A673 (cell line): ENCODE measurements at places on chromosomes 7 and 10.

DNA sequence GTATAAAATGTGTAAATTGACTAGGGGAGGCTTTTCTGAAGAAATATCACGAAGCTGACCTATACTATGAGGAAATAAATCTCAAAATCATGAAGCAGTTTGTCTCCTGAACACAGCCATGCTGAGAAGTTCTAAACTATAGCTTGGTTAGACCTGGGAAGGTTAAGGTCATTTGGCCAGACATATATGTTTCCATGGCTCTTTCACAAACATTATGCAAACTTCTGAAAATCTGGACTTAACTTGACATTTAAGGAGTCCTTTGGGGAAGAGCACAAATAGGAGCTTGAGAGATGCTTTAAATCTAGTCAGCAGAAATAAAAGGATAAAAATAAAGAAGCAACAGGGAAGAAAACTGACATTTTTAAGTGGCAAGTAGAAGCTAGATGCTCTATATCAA, 115.9 kb upstream of the MEOX2 start:
- H3K27ac ChIP-seq, result no peak overlapping the region
- no peak for DNase-seq
- no peak overlapping the region for H3K4me3 ChIP-seq
- H3K36me3 ChIP-seq, result no peaks in the 10 kb centered on the region
- H3K4me1 ChIP-seq, result peaks cover 6% of the 10 kb centered on the region

- no peak overlapping the region for H3K4me3 ChIP-seq
- peaks cover 45% of the 10 kb centered on the region for H3K27me3 ChIP-seq
- H3K36me3 ChIP-seq, result no peaks in the 10 kb centered on the region
Observed at GRCh38 chr10:133215586-133215985, 14.4 kb upstream of the UTF1 start.

- H3K4me1 ChIP-seq, result no peaks in the 10 kb centered on the region
- no peaks in the 10 kb centered on the region for H3K27me3 ChIP-seq
Observed at GRCh38 chr7:135434047-135434446, 75.9 kb downstream of the CNOT4 start.

- no peaks in the 10 kb centered on the region for H3K27me3 ChIP-seq
- no peak for DNase-seq
- H3K4me1 ChIP-seq, result no peaks in the 10 kb centered on the region
- H3K27ac ChIP-seq, result no peak overlapping the region
- H3K36me3 ChIP-seq, result no peaks in the 10 kb centered on the region
- H3K4me3 ChIP-seq, result no peak overlapping the region
Observed at GRCh38 chr10:16933783-16934182, 116.6 kb upstream of the RSU1 start.

- H3K27me3 ChIP-seq, result no peaks in the 10 kb centered on the region
- H3K27ac ChIP-seq, result peak within 1 kb of the TSS; percentile 45
- peaks cover 22% of the 10 kb centered on the region for H3K4me1 ChIP-seq
- peak within 1 kb of the TSS; percentile 72 for H3K4me3 ChIP-seq
Observed at GRCh38 chr7:1458683-1459511, at the start of gene MICALL2. MICALL2 (minus strand) TSS chr7:1459470; CDS start chr7:1459326, 144 bp downstream.

GRCh38 chr7:6443372-6443941, 4.3 kb downstream of the DAGLB start:
- H3K27ac ChIP-seq, result no peak overlapping the region
- peaks cover 36% of the 10 kb centered on the region for H3K36me3 ChIP-seq
- H3K27me3 ChIP-seq, result no peaks in the 10 kb centered on the region
- no peak overlapping the region for H3K4me3 ChIP-seq
- no peaks in the 10 kb centered on the region for H3K4me1 ChIP-seq
- DNase-seq, result no peak

DNA sequence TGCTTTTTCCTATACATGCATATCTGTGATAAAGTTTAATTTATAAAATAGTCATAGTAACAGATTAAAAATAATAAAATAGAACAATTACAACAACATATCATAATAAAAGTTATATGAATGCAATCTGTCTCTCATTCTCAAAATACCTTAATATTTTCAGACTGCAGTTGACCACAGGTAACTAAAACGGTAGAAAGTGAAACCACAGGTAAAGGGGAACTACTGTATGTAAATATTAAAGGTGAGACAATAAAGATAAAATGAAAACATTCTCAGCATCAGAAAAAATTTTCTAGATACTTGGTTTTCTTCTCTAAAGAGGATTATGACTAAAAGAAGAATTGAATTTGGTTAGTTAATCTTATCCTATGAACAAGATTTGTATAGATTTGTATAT, 6.0 kb downstream of the FKBP14 start:
- peaks cover 9% of the 10 kb centered on the region for H3K36me3 ChIP-seq
- no peak for DNase-seq
- no peaks in the 10 kb centered on the region for H3K27me3 ChIP-seq
- H3K4me3 ChIP-seq, result no peak overlapping the region
- H3K27ac ChIP-seq, result no peak overlapping the region

GRCh38 chr7:156764016-156764669, 123.6 kb downstream of the RNF32 start:
- H3K27me3 ChIP-seq, result no peaks in the 10 kb centered on the region
- no peaks in the 10 kb centered on the region for H3K4me1 ChIP-seq
- DNase-seq, result peak; percentile 75
- H3K27ac ChIP-seq, result no peak overlapping the region
- H3K36me3 ChIP-seq, result no peaks in the 10 kb centered on the region

GRCh38 chr7:114922026-114922651, at the start of gene MDFIC:
MDFIC (plus strand) TSS chr7:114922094; CDS start chr7:114923034, 940 bp downstream.
- peak within 1 kb of the TSS; percentile 78 for H3K4me3 ChIP-seq
- peaks cover 23% of the 10 kb centered on the region for H3K4me1 ChIP-seq
- peak; percentile 65 for DNase-seq
- no peaks in the 10 kb centered on the region for H3K27me3 ChIP-seq

GRCh38 chr10:33276282-33276923, 58.1 kb downstream of the NRP1 start:
- no peak overlapping the region for H3K27ac ChIP-seq
- H3K36me3 ChIP-seq, result no peaks in the 10 kb centered on the region
- no peak for DNase-seq
- H3K4me1 ChIP-seq, result peaks cover 34% of the 10 kb centered on the region

DNA sequence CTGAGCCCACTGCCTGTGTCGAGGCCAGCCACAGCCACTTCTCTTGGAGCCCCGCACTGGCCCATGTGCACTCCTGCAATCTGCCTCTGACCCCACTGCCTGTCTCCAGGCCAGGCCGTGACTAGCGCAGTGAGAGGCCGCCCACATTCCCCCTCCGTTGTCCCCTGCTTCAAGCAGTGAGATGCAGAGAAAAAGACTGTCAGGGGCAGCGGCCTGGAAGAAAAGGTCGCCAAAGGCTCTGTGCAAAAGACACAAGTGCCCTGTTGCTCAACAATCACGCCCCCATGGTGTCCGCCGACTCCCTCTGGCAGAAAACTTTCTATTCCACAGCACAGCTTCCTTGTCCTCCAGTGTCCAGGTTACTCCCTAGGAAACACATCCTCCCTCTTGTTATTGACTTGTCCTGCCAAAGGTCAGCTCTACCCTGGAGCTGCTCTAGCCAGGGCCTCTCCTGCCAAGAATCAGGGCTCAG, 9.9 kb downstream of the FAM131B start:
- H3K4me1 ChIP-seq, result no peaks in the 10 kb centered on the region
- no peak for DNase-seq
- H3K36me3 ChIP-seq, result no peaks in the 10 kb centered on the region
- H3K27me3 ChIP-seq, result peaks cover 10% of the 10 kb centered on the region

- no peaks in the 10 kb centered on the region for H3K27me3 ChIP-seq
- H3K36me3 ChIP-seq, result no peaks in the 10 kb centered on the region
- no peak overlapping the region for H3K4me3 ChIP-seq
- H3K27ac ChIP-seq, result no peak overlapping the region
- DNase-seq, result no peak
Observed at GRCh38 chr10:127492607-127493250, 56.4 kb upstream of the NPS start.

GRCh38 chr7:76383089-76383944, 24.5 kb upstream of the YWHAG start:
- H3K4me3 ChIP-seq, result no peak overlapping the region
- no peak overlapping the region for H3K27ac ChIP-seq
- H3K27me3 ChIP-seq, result no peaks in the 10 kb centered on the region
- peaks cover 17% of the 10 kb centered on the region for H3K4me1 ChIP-seq
- peak; percentile 57 for DNase-seq
- no peaks in the 10 kb centered on the region for H3K36me3 ChIP-seq

DNA sequence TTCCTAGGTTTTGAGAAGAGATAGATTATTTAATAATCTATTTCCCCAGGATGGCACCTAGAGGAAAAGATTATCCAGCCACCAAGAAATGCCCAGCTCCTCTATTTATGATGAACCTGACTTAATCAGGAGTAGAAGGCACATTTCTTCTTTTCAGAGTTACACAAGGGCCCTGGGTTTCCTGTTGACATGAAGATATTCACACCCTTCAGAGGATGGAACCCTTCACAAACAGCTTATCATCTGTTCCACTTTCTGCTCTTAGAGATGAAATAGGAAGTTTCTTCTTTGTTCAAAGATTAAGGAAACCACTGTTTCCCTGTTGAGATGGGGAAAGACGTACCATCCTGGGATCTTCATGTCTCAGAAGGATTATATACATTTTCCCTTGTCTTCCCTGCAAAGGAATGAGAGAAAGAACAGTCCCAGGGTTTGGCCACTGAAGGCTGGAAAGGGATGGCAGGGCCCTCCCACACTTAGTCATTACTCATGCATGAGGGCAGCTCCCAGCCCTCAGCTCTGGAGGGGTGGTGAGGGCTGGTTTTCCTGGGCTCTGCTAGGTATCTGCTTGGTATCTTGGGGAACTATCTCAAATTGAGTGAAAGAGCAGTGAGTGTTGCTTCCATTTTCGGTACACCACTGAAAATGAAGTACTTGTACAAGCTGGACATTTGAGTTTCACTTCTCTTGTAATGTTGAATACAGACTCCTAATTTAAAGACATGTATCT, 64.0 kb downstream of the MTPAP start:
- H3K36me3 ChIP-seq, result no peaks in the 10 kb centered on the region
- no peaks in the 10 kb centered on the region for H3K27me3 ChIP-seq
- no peak overlapping the region for H3K4me3 ChIP-seq
- H3K4me1 ChIP-seq, result peaks cover 4% of the 10 kb centered on the region

GRCh38 chr7:672891-673290, 53.6 kb upstream of the DNAAF5 start:
- H3K36me3 ChIP-seq, result no peaks in the 10 kb centered on the region
- no peak overlapping the region for H3K4me3 ChIP-seq
- H3K27ac ChIP-seq, result no peak overlapping the region

DNA sequence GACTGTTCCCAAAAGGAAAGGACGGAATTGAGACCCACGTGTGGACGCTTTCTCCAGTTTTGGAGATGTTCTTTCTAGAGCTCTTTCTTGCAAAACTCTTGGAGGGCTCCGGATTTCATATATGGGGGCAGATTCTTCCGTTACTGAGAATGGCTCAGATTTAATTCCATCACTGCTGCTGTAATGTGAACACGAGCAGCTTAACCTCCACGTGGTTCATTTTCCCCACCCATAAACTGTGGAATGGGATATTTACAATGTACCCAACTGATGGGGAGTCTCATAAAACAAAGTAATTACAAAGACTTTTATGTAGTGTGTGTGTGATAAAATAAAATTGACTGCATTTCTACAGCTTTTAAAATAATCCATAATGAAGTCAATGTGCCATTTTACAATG, 15.1 kb upstream of the MSRB2 start:
- no peak for DNase-seq
- no peaks in the 10 kb centered on the region for H3K36me3 ChIP-seq
- peaks cover 8% of the 10 kb centered on the region for H3K4me1 ChIP-seq
- H3K27ac ChIP-seq, result no peak overlapping the region
- H3K27me3 ChIP-seq, result peaks cover 4% of the 10 kb centered on the region

GRCh38 chr10:20712774-20713173, 184.3 kb downstream of the NEBL start:
- DNase-seq, result no peak
- H3K4me3 ChIP-seq, result no peak overlapping the region
- no peak overlapping the region for H3K27ac ChIP-seq
- no peaks in the 10 kb centered on the region for H3K4me1 ChIP-seq

GRCh38 chr10:69344591-69345252, 66.4 kb downstream of the HK1 start:
- H3K4me3 ChIP-seq, result no peak overlapping the region
- DNase-seq, result no peak
- H3K27ac ChIP-seq, result no peak overlapping the region
- peaks cover 6% of the 10 kb centered on the region for H3K36me3 ChIP-seq
- no peaks in the 10 kb centered on the region for H3K27me3 ChIP-seq
- peaks cover 10% of the 10 kb centered on the region for H3K4me1 ChIP-seq

DNA sequence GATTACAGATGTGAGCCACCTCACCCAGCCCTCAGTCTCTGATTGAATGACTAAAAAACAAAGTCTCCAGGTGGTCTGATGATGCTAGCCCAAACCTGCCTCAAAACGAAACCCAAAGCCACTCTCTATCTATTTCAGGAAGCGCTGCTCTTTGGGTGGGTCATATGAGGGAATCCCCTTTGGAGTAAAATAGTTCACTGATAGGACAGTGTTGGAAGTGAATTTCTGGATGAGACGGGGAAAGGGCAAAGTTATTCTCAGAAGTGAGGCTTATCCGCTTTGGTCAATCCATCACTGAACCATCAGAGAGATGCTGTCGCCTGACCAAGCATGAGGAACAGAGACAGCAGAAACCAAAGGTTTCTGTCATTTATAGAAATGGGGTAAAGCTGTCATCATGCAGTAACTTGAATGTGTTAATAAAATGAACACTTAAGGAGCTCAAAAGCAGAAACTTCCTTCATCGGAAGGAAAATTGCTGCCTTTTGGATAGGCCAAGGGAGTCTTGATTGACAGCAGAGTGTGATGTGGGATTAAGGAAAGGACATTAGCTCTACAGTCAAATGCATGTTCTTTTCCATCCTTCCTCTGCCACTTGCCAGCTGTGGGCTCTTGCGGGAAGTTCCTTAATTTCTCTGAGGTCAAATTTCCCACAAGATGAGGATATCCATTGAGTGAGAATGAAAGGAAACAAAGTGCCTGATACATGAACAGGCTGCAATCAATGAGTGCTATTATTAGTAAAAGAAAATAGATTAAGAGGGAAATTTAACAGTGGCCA, 64.9 kb upstream of the C1QL3 start:
- H3K27ac ChIP-seq, result no peak overlapping the region
- no peak overlapping the region for H3K4me3 ChIP-seq
- H3K4me1 ChIP-seq, result no peaks in the 10 kb centered on the region
- peaks cover 17% of the 10 kb centered on the region for H3K27me3 ChIP-seq
- no peak for DNase-seq

- no peaks in the 10 kb centered on the region for H3K27me3 ChIP-seq
- no peak for DNase-seq
- H3K4me1 ChIP-seq, result no peaks in the 10 kb centered on the region
- H3K4me3 ChIP-seq, result no peak overlapping the region
- no peak overlapping the region for H3K27ac ChIP-seq
Observed at GRCh38 chr7:30657131-30657530, 25.1 kb downstream of the CRHR2 start.

GRCh38 chr10:1454951-1455350, 282.4 kb downstream of the ADARB2 start:
- DNase-seq, result no peak
- H3K27me3 ChIP-seq, result peaks cover 50% of the 10 kb centered on the region
- no peaks in the 10 kb centered on the region for H3K36me3 ChIP-seq
- no peak overlapping the region for H3K4me3 ChIP-seq

- no peaks in the 10 kb centered on the region for H3K27me3 ChIP-seq
- no peaks in the 10 kb centered on the region for H3K36me3 ChIP-seq
- no peak overlapping the region for H3K27ac ChIP-seq
- no peak overlapping the region for H3K4me3 ChIP-seq
- DNase-seq, result no peak
Observed at GRCh38 chr10:112585960-112586359, 138.9 kb downstream of the VTI1A start.
